ENCODE measurements at places on chromosomes 5 and 9.

GRCh38 chr5:139763930-139764791 is 31.4 kb upstream of the PSD2 start:
- no peak for DNase-seq

DNA sequence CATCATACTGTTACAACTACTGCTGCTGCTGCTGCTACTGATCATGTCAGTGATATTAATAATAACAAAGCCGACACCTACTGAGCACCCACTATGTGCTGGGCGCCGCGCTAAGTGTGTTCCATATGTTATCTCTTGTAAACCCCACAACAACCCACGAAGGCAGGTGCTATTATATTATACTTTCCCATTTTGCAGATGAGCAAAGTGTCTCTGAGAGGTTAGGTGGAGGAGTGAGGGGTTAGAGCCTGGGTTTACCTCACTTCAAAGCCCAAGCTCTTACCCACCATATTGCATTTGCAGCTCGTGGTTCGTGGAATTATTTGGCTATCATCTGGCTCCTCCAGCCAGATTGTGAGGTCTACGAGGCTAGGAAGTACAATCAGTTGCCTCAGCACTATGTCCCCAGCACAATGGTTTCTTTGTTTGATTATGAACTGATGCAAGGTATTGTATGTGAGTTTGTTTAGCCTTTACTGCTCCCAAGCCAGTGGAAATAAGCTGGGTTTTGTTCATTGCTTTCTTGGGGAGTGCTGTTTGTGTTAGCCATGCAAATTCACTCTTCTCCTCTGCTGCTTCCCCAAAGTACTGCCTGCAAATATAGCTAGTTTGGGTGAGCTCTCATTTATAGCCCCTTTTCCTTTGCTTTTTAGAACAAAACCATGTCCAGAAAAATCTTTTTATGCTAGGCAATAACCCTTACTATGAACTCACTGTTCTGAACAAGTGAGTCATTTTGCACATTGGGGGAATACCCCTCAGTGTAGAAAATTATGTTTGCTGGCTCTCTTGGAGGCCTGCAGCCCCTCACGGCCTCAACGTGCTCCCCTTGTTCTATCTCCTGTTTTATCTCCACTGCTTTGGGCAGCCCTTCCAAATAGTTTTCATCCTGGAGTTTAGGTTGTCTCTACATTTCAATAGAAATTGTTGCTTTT is 47.9 kb downstream of the ALG2 start:
- no peak for DNase-seq

GRCh38 chr9:127494304-127494702 is 43.0 kb downstream of the LRSAM1 start:
- DNase-seq, result no peak

GRCh38 chr9:96061293-96061987 is 185.9 kb downstream of the ERCC6L2 start:
- DNase-seq, result peak; percentile 88

DNA sequence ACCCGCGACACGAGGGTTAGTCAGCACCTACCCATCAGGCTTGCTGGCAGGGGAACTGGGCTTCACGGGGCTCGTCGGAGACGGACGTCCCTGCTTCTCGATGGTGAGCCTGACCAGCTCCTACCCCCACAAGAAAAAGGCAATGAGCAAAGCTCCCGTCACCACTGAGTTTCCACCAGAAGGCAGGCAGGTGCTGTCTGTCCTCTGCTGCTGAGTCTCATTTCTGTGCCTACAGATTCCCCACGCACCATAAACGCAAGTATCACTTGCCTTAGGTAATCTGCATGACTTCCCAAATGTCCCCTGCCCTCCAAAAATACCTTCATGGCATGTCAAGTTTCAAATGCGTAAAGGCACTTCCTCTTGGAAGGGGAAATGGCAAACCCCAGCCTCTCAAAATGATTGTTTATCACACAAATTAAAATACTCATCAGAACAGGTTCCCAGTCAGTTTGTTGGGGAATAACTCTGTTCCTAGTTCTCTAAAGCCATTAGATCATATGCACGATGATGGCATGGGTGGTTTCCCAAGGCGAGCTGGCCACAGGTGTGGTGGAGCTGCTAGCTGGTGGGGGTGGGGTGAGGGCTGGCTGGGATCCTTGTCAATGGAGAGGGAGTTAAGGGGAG is 85.0 kb downstream of the PRRT1B start:
- DNase-seq, result no peak

DNA sequence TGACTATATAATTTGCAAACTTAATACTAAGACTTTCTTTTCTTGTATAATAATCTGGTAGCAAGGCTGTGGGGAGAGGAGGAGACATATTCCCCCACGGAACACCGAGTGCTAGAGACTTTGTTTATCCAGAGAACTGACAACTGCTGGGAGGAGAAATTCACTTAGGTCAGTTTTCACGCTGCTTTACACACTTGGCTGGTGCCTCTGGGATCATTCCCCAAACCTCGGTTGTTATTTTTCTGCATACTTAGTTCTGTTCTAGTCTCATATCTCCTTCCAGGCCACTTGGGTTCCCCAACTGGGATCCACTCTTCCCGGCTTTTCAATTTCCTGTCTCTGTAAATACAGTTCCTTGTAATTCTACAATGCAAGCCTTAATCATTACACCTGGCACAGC is 238.2 kb upstream of the ADAMTS16 start:
- no peak for DNase-seq

- DNase-seq, result peak; percentile 82
Measured at GRCh38 chr9:98550206-98550820, 158.4 kb downstream of the GABBR2 start.

DNA sequence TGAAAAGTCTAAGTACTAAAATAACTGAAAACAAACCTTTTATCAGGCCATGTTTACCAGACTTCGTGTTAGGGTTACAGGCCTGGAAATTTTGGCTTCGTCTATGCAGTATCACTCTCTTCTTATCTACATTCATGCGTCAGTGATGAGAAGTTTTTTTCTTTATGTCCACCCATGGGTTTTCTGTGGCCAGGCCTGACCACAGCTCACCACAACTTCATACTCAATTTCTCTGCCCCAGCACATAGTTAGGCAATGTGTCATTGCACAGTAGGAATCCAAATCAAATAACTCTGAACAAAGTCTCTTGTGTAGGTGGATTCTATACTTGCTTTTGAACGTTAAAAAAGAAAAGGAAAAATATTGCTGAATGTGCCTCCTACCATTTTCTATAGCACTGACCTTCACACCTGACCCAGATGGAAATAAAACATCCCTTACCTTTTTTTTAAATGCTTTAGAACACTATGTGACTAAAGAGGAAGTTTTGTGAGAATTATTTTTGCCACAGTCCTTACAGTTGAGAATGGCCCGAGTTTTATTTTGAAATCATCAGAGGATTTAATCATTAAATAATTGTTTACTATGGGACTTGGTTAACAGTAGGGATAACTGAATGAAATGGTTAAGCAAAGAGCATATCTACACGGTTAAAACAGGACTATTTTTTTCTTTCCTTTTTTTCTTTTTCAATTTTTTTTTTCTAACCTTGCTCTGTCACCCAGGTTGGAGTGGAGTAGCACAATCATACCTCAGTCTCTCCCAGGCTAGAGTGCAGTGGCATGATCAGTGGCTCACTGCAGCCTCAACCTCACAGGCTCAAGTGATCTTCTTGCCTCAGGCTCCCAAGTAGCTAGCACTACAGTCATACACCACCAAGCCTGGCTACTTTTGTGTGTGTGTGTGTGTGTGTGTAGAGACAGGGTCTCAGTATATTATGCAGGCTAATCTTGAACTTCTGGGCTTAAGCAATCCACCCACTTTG is 1247.0 kb upstream of the ACO1 start:
- DNase-seq, result peak; percentile 36

- DNase-seq, result no peak
Measured at GRCh38 chr9:4423207-4423610, 67.1 kb upstream of the SLC1A1 start.

- peak; percentile 67 for DNase-seq
Measured at GRCh38 chr5:81895307-81895706, 76.5 kb upstream of the ATG10 start.

DNA sequence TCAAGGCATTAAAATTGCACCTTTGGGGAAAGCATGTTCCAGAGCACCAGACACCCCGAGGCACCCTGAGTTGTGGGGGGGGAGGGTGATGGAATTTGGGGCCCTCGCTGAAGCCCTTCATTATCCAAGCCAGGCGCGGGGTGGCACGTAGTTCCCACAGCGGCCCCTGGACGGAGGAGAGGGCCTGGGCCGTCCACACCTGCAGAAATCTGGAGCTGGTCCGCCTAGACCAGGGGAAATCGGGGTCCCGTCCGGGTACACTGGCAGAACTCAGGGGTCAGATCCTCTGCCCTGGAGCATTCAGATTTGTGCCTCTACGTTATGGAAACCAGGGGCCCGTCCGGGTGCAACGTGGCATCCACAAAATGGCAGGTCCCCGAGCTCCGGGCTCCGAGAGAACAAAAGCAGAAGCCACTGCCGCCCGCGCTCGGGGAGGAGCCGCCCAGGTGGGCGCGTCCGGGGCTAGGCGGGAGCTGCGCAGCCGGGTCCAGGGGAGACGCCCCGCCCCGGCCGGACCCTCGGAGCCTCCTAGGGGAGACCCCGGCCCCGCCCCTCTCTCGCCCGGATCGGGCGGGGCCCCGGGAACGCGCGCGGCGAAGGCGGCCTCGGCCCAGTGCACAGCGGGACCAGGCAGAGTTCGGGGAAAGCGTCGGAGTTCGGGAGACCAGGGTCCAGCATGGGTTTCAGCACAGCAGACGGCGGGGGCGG is at the start of gene PLEKHG4B:
PLEKHG4B (plus strand) TSS at position 613 of the 708 bp plus-strand sequence; CDS start at position 677, 64 bp downstream.
- peak; percentile 72 for DNase-seq

DNA sequence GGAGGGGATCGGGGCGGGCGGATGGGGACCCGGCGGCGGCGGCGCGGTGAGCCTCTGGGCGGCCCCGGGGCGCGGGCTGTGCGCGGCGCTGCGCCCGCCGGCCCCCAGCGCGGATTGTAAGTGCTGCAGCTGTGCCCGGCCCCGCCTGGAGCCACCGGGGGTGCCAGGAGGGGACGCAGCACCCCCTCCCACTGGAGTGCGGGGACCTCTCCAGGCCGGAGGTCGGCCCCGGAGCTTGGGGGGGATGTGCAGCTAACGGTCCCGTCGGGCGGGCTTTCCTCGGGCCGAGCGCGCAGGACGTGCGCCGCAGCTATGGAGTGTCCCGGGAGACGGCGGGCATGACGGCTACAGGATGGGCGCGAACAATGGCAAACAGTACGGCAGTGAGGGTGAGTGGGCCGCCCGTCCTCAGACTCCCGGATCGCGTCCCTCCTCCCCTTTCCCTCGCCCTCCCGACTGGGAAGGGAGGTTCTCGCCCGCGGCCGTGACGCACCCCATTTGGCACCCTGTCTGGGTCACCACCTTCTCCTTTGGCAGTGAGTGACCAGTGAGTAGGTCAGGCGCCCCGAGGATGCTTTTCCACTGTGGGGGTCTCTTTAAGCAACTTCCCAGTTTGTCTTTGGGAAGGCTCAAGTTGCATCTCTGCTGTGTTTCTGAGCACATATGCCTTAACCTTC is 483 bp downstream of the FBXL7 start:
- DNase-seq, result no peak

DNA sequence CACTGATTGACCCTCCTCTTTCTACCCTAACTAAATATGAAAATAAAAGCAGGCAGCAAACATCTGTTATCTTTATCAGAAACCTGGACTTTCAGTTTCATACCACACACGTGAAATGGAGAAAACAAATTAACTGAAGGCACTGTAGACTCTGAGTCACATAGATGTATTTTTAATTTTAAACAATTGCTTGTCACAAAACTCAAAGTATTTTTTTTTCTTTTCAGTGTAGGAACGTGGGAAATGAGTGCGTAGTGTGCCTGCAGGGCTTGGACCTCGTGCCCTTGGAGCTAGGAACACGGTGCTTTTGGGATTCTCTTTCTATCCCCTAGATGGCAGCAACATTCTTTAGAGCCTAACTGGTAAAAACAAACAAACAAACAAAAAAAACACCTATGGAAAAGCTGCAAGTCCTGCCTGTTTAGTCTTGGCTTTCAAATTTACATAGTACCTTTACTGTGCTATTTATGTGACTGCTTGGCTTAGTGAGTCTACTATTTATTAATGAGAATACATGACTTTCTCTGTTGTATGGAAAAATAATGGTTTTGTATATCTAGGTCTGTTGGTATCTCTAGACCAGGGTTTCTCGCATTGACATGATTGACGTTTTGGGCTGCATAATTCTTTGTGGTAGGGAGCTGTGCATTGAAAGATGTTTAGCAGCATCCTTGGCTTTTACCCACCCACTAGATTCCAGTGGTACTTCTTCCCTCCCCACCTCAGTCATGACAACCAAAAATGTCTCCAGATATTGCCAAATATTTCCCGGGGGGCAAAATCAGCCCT is 16.8 kb upstream of the ACTBL2 start:
- DNase-seq, result peak; percentile 76

GRCh38 chr9:99894826-99895225 is 11.6 kb upstream of the STX17 start:
- no peak for DNase-seq

DNA sequence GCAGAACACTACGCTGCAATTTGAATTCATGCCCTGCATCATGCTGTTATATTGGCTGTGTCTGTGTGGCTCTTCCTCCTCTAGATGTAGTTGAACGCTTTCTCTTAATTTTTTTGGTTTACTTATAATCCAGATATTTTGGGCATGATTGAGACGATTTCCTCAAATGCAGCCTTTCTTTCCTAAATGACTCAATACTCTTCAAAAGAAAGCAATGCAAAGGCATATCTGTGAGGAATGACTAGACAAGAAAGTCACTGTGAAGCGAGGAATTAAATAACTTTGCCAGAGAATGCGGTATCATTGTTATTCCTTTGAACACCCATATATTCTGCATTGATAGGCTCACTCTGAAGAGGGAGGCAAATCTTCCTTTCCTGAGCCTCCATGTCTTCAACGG is 152.8 kb downstream of the YIPF5 start:
- DNase-seq, result no peak

Measured in hematopoietic multipotent progenitor cell treated with erythropoietin and hydrocortisone succinate and interleukin-3 and kit ligand, for 4 days (in vitro differentiated cells).